Brain pericyte (primary cell): ENCODE measurements at places on chromosomes 2 and 18.

- DNase-seq = no peak
Observed at GRCh38 chr2:20671736-20672080, 4.8 kb downstream of the GDF7 start.

GRCh38 chr18:76619621-76620315 is 124.7 kb upstream of the ZNF516 start:
- DNase-seq = no peak

GRCh38 chr18:8218197-8218596 is 391.0 kb upstream of the RAB12 start:
- no peak for DNase-seq

DNA sequence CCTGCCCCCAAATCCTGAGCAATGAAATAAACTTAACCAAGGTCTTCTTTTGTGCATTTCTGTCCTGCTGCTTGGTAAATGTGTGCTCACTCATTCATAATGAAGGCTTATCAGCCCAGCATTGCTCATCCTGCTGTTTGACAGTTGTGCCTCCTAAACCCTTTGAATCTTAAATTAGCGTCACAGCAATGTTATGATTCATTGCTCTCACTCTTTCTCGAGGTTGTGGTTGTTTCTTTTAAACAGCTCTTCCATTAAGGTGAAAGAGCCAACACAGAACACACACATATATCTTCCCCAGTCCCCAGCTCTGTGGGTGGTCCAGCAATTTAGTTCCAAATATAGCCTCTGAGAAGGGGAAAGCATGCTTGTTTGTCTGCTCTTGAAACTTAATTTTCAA is 84.0 kb downstream of the EVA1A start:
- DNase-seq = no peak

DNA sequence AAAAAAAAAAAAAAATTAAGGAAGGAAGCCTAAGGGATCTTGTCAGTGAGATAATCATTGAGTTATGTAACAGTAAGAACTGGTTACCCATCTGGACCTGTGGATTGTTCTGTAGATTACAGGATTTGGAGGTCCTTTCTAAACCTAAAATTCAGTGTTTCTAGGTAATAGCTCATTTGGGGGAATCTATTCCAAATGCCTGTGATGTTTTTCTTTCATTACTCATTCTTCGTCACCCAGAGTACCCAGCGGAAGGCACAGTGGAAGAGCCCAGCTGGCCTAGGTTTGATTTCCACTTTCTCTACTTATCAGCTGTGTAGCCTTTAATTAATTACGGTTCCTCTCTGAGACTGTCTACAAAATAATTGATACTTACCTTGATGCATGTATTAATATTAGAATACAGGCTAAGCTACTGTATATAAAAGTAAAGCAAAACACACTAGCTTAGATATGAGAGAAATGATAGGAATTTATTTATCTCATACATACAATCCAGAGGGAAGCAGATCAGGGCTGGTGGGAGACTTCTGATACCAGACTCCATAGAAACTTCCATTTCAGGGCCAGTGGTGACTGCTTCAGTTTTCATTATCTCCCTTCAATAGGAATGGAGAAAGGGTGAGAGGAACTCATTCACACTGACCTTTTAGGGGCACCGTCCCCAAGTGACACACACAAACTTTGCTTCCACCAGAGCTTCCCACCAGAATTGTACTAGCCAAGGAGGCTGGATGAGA is 115.8 kb upstream of the NOSTRIN start:
- no peak for DNase-seq

DNA sequence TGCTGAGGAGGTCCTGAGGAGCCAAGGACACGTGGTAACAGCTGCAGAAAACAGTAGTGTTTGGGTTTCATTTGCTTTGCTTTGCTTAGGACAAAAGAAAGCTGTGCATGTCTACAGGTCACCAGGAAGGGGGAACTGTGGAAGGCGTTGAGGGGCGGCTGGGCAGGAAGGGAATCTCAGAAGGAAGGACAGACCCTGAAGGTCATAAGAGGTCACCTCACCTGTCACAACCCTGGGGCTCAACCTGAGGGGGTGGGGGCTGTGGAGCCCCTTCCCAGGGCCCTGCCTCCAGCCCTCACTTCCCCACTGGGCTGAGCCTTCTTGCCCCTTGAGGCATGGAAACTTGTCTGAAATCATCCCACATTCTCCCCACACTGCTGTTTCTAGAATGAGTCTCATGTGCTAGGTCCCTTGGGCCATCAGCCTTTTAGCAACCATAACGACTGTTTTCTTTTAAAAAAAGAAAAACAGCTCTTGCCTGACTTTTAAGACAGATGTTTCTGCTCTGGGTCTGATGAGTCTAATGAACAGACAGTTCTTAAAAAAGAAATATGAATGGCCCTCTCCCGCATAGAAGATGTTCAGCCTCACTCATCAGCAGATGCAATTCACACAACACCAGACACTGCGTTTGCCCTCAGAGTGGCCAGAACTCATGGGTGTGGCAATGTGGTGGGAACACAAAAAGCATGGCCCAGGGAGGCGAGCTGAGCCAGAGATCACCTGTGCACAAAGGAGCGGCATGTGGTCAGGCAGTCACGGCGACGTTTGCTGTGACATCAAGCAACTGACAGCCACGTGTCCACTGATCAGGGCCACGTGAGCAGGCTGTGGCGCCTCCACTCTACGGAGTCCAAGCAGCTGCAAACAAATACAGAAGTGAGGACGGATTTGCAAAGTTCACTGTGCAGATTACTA is 84.0 kb downstream of the SEPTIN10 start:
- no peak for DNase-seq

DNA sequence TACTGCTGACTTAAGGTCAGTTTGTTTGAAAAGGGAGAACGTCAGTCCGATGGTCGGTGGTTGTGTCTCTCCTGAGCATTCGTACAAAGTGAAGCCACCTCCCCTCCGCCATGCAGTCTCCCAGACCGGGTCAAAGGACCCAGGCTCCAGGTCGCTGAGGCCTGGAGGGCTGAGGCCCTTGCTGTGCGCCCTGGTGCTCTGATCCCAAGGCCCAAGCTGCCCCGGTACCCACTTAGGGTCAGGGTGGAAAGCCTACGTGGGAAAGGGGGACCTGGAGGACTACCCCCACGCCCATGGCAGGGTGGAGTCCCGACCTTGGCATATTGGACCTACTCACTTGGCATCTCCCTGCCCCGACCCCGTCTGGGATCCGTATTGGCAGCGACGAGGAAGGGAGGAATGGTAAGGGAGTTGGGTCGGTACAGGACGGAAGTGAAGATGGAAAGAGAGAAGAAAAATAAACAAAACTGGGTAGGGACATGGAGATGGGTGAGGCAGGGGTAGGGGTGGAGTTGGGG is 8.0 kb upstream of the SIX3 start:
- DNase-seq = no peak
